AG08396 (cell line): ENCODE measurements at places on chromosomes 2 and 18.

- DNase-seq: no peak
These were observed 8.4 kb downstream of the POLE4 start for GRCh38 chr2:74966887-74967286.

DNA sequence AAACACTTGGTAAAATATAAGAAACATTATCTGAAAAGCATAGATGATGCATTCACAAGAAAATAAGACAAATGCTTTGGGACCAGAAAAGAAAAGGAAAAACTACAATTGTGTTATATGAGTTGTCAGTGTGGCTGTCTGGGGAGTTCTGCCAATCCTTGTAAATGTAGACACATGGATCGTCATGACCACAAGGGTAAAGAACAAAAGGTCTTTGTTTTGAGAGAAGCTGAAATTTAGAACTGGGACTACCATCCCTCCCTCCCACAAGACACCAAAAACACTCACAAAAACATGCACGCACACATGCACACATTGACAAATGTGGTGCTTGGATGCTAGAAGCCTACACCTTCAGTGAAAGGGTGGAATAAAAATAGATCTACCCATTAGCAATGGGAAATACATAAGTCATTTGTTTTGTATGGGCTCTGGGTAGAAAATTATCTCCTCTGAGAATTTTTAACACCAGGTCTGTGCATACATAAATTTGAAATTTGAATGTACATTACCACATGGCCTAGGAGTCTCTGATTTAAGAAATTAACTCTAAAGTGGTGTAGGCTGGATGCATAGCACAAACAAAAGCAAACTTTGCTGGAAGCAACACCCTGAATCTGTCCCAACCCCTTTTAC, 266.2 kb upstream of the SLC39A10 start:
- DNase-seq: no peak

DNA sequence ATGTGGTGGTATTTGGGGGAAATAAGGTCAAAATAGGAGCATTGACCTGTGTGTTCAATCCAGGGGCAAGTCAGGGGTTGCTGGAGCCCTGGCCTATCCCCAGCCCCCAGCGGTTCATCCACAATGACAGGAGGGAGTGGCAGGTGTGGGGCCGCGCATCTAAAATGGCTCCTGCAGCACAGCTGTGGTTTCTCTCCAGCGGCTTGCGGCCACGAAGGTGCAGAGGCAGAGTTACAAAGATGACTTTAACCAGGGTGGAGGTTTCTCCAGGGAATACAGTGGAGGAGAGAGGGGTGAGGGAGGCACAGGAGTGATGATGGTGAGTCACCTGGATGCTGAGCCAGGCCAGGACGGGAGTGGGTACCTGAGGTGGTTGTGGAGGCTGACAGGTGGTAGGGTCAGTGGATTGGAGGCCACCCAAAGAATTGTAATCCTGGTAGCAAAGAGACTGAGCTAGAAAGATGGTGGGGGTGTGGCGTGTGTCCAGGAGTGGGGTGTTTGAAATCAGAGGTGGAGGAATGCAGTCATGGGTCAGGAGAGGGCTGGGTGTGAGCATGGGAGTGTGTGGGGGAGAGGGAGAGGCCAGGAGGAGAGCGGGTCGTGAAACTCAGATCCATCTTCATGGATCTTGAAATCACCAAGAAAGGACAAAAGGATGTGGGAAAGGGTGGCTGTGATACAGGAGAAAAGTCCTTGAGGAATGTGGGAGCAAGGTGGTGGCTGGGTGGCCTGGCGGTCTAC, 83.2 kb downstream of the CTIF start:
- DNase-seq: no peak

DNA sequence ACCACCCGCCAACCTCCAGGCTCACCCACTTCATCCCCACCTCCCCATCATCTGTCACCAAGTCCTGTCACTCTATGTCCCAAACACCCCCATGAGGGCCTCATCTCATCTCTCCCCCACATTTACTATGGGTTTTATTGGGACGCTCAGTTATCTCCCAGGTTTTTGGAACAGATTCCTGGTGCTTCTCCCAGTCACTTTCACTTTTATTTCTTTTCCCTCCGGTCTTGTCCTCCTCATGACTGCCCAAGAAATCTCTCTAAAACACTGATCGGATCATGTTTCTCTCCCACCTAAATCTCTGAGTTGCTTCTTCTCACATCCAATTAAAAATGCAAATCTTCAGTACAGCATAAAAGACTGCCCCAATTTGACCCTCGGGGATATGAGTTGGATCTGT, 273.1 kb downstream of the PHLPP1 start:
- no peak for DNase-seq

GRCh38 chr18:79468119-79468789, 72.5 kb downstream of the NFATC1 start:
- no peak for DNase-seq

DNA sequence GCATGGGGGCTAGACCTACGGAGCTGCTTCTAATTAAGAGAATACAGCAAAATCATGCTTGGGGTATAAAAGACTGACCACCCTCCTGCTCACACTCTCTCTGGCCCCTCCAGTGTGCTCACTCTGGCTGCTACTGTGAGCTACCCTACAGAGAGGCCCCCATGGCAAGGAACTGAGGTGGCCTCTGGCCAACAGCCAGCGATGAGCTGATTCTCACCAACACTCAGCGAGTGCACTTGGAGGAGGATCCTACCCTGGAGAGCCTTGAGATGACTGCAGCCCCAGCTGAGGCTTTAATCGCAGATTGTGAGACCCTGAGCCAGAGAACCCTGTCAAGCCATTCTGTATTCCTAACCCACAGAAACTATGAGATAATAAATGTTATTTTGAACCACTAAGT, 88.2 kb downstream of the GFPT1 start:
- DNase-seq: no peak

- no peak for DNase-seq
These were observed 15.5 kb downstream of the GEMIN6 start for GRCh38 chr2:38793511-38793910.

GRCh38 chr2:3571284-3571683, 3.8 kb upstream of the RPS7 start:
- DNase-seq: no peak

- DNase-seq: no peak
These were observed 12.6 kb downstream of the HYCC2 start for GRCh38 chr2:201058914-201059313.

- DNase-seq: no peak
These were observed 1.6 kb downstream of the ASXL3 start for GRCh38 chr18:33579349-33580215.

- no peak for DNase-seq
These were observed 137.7 kb downstream of the THNSL2 start for GRCh38 chr2:88307817-88308216.

DNA sequence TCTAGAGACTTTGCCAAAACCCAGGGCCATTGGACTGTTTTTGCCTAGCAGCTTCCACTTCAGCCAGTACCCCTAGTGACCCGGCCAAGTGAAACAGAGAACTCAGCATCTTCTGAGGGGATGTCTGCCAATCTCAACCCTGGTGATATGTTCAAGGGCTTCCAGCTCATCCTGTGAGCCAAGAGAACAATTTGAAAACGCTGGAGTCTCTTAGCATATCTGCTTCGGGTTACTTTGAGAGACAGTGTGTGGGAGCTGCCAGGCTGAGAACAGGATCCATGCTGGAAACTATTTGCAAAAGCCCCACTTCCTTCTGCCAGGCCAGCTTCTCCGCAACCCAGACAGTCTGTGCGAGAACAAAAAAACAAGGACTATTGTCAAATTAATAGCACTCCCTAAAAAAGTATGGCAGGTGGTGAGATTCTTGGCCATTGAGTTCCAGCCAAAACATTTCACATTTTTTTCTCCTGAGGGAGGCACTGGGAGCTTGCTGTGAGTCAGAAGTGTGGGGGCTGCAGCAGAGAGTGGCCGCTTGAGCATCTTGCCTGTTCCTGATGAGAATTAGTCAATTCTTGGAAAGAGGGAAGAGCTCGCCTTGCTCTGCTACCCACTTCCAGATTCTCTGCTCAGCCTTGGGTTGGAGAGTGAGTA, 395.6 kb upstream of the TRIB2 start:
- DNase-seq: peak; percentile 79

- DNase-seq: no peak
These were observed 143.3 kb upstream of the ITGB6 start for GRCh38 chr2:160343404-160343803.

- no peak for DNase-seq
These were observed 378.4 kb upstream of the FSHR start for GRCh38 chr2:49532702-49533101.

- DNase-seq: no peak
These were observed 18.0 kb downstream of the RMC1 start for GRCh38 chr18:23521271-23521670.

DNA sequence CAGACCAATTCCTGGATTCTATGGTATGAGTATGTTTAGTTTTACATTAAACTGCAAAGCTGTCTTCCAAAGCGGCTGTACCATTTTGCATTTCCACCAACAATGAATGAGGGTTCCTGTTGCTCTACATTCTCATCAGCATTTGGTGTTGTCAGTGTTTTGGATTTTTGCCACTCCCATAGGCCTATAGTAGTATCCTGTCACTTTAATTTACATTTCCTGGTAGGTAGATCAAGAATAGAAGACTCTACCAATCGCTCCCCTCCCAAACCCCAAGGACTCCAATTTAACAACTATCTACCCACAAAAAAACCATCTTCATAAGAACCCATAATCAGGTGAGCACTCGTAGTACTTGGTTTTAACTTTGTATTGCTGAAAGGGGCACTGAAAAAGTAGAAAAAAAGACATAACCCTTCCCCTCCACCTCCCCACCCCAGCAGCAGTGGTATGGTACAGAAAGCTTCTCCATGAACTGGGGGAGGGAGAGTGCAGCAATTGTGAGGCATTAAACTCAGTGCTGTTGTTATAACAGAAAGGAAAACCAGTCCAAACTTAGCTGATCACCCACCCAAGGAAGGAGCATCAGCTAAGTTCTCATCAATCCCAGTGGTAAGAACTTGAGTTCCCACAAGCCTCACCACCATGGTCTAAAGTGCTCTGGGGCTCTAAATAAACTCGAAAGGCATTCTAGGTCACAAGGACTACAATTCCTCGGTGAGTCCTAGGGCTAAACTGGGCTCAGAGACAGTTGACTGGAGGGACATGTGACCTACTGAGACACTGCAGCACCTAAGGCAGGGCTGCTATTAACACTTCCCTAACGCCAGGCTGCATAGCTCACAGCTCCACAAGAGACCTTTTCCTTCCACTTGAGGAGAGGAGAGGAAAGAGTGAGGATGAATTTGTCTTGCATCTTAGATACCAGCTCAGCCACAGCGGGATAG, 35.5 kb upstream of the CYTIP start:
- no peak for DNase-seq

DNA sequence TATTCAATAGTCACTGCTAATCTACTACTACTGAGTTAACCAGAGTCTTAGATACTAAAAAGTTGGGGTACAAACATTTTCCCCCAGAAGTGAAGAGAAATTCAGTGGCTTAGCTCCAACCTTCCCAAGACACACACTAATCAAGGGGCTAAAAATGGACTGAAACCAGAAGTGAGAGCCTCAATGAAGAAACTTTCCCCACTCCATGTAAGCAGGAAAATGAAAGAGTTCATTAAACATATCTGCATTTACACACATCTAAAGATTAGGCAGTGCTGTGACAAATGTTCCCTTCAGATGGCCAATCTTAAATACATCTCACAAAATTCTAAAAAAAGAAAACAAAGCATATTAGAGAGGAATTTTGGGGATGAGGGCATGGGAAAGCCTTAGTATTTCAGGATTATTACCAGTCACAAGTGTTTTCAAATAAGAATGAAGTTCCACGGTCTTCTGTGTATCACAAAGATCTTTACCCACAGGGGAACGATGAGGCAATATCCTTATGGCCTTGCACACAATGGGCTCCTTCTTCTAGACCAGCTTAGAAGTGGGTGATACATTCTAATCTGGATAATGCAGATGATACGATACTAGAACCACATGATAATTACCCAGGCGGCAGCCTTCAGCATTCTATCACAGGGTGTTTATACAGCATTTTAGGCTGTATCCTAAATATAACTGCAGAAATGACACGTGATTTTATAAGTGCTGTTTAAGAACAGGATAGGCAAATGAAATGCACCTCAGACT, 17.1 kb downstream of the ANKRD44 start:
- DNase-seq: no peak

DNA sequence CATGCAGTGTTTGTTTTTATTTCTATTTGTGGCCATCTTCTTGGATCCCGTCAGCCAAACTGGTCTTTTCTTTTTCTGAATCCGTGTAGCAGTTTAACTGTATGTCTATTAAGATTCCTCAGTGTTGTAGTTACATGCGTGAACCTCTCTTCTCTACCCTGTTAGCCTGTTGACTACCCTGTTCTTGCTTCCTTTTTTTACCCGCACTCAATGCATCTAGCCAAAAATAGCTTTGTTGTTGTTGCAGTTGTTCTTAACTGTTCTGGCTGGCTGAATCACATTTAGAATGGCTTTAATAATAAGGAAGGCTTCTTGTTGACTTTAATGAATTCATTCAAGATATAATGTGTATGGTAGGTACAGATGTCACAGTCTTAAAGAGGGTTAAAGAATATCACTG, 137.1 kb downstream of the LCLAT1 start:
- no peak for DNase-seq

GRCh38 chr2:218357236-218358177, 850 bp downstream of the CATIP start:
- DNase-seq: no peak
